ENCODE measurements at places on chromosomes 1 and 21. TPM values are rescaled to one million over a fixed set of nuclear protein-coding genes. Genes with fewer than 3 reads are reported as not detected.

DNA sequence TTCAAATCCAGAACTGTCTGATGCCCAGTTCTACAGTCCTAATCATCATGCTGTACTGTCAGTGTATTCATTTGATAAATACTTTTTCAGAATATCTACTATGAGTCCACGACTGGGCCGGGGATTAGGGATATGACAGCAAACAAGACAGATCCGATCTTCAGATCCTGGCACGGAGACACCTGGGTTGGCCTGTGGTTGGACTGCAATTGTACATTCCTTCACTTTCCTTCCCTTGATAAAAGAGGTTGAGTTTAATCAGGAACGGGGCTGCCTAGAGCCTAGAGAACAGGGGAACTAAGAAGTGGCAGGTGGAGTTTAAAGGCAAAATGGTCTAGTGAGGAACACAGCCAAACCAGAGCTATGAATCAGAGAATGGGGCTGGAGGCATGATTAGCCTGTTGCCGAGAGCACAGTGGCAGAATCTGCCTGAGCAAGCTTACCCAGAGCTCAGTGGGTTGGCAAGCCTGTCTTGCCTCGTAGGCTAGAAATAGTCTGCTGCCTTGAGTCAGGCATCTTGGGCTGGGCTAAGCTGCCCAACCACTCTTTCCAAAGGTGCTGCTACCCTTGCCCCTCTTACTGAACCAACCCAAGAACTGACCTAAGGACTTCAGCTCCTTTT lies 38.1 kb upstream of the PTCH2 start:
- no peaks in the 10 kb centered on the region for H3K27me3 ChIP-seq
- H3K36me3 ChIP-seq, result peaks cover 9% of the 10 kb centered on the region
- H3K27ac ChIP-seq, result peak overlapping the region; percentile 74
- DNase-seq, result peak; percentile 79
- no peak overlapping the region for H3K4me3 ChIP-seq

DNA sequence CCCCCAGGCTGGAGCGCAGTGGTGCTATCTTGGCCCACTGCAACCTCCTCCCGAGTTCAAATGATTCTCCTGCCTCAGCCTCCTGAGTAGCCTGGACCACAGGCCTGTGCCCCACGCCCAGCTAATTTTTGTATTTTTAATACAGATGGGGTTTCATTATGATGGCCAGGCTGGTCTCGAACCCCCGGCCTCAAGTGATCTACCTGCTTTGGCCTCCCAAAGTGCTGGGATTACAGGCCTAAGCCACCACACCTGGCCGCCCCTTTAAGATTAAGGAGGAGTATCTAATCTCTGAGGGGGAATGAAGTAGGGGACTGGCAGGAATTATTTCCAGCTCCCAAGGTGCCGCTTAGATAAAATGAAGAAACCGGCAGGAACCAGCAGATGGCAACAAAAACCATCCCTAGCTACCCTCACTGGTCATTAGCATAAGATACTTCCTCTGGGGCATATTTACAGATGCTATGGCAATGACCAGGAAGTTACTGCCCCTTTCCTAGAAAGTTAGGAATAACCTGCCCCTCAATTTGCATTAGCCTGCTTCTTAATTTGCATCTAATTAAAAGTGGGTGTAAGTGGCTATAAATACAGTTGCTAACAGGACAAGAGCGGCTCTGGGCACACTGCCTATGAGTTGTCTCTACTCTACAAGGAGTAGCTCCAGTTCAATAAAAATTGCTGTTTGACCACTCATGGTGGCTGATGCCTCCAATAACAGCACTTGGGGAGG lies 7.1 kb upstream of the NSUN4 start:
- H3K4me1 ChIP-seq, result no peaks in the 10 kb centered on the region
- no peaks in the 10 kb centered on the region for H3K27me3 ChIP-seq
- H3K27ac ChIP-seq, result no peak overlapping the region
- H3K36me3 ChIP-seq, result no peaks in the 10 kb centered on the region
- DNase-seq, result no peak
- H3K4me3 ChIP-seq, result no peak overlapping the region

DNA sequence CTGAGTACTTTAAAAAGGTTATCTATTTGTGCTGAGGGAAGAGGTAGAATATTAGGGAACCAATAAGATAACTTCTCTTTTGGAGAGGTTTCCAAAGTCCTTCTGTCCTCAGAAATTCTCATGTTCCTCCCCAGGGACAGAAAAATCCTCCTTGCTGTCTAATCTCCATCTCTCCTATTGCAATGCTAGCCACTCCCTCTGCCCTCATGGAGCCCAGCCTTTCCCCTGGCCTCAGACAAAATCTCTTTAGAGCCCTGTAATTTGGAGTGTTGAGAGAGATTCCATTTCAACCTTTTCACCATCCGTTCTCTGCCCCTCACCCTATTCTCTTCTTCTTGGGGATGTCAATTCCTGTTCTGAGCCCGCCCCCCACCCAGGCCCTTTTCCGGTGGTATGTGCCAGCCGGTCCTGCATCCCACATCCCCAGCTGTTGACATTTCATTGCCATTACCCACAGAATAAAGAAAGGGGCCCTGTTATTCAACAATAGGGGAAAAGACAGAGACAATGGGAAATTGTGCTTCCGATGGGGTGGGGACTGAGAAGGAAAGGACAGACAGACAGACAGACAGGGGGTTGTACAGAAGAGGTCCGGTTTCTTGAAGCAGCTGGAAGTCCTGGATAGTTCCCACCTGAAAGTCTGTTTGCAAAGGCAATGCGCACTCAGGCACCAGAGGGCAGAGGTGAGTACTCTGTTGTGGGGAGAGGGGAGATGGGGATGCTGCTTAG lies at the start of gene HAPLN2:
Gene HAPLN2, plus strand, starts transcription at position 563 of the 729 bp plus-strand sequence. CDS start 4,076 bp downstream, outside the sequence.
- no peak within 1 kb of the TSS for H3K27ac ChIP-seq
- peaks cover 14% of the 10 kb centered on the region for H3K4me1 ChIP-seq
- DNase-seq, result no peak

DNA sequence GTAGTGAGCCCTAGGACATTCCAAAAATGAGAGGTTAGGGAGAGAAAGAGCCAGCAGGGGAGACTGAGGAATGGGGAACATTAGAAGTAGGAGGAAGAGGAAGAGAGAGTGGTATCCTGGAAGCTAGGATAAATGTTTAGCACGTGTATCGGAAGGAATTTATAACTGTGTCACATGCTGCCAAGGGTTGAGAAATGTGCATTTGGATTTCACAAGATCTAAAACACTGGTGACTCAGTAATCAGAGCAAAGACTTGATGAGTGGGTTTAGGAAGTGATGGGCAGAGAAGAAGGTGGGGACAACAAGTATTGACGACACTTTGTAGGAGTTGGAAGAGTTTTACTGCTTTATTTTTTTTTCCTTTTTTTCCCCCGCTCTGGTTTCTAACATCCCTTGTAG lies 193.9 kb downstream of the FMN2 start:
- H3K36me3 ChIP-seq, result no peaks in the 10 kb centered on the region
- H3K4me3 ChIP-seq, result no peak overlapping the region
- DNase-seq, result no peak
- H3K27ac ChIP-seq, result no peak overlapping the region
- H3K27me3 ChIP-seq, result no peaks in the 10 kb centered on the region

GRCh38 chr1:43786960-43787359 lies 79.6 kb downstream of the ST3GAL3 start:
- no peaks in the 10 kb centered on the region for H3K27me3 ChIP-seq
- H3K36me3 ChIP-seq, result no peaks in the 10 kb centered on the region
- no peak overlapping the region for H3K27ac ChIP-seq
- no peak for DNase-seq
- H3K4me3 ChIP-seq, result no peak overlapping the region

DNA sequence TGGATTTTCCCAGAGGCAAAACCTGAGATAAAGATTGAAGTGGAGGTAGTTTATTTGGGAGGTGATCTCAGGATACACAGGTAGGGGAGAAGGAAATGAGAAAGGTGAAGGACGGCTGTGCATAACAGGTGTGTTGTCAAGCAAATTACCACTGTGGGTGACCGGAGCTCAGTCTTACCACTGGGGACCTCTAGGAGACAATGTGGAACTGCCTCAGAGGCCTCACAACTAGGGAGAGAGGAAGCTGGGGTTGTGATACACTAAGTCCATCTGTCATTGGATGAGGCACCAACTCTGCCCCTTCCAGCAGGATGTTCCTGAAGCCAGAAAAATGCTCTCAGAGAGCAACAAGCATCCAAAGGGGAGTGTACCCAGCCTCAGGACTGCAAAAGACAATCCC lies 32.6 kb downstream of the GRIK3 start:
- DNase-seq, result no peak
- no peak overlapping the region for H3K27ac ChIP-seq
- no peak overlapping the region for H3K4me3 ChIP-seq
- no peaks in the 10 kb centered on the region for H3K27me3 ChIP-seq

The TNFRSF4 gene
- 0.78 TPM for total RNA-seq

The NAXE gene
- total RNA-seq, result 98.1 TPM

GRCh38 chr21:46184625-46185555 lies 631 bp upstream of the SPATC1L start:
- no peak overlapping the region for H3K4me3 ChIP-seq
- H3K27me3 ChIP-seq, result no peaks in the 10 kb centered on the region

- no peak for DNase-seq
- H3K4me3 ChIP-seq, result no peak overlapping the region
- peaks cover 9% of the 10 kb centered on the region for H3K4me1 ChIP-seq
- no peaks in the 10 kb centered on the region for H3K36me3 ChIP-seq
- no peak overlapping the region for H3K27ac ChIP-seq
Observed at GRCh38 chr1:54289712-54290233, 89.8 kb downstream of the MRPL37 start.

The ATP5PF gene
- total RNA-seq, result 245 TPM

DNA sequence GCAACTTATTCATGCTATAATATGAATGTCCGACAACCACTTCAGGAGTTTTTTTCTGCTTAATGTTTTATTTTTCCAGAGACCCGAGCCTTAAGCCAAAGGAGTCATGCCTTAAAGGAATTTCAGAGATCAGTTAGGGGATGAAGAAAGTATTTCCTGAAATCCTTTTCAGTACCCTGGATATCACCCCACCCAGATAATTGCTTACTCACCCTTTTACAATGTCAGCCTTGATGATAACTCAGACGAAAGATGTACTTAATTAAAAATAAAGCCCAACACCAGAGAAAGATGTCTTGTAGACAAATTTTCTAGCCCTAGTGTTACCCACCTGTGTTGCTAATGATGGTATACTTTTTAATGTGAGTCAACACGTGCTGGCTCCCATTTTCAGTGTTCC lies 124.1 kb downstream of the XCL2 start:
- no peaks in the 10 kb centered on the region for H3K27me3 ChIP-seq
- no peak overlapping the region for H3K4me3 ChIP-seq
- DNase-seq, result no peak
- no peaks in the 10 kb centered on the region for H3K36me3 ChIP-seq
- H3K4me1 ChIP-seq, result no peaks in the 10 kb centered on the region
- H3K27ac ChIP-seq, result no peak overlapping the region

DNA sequence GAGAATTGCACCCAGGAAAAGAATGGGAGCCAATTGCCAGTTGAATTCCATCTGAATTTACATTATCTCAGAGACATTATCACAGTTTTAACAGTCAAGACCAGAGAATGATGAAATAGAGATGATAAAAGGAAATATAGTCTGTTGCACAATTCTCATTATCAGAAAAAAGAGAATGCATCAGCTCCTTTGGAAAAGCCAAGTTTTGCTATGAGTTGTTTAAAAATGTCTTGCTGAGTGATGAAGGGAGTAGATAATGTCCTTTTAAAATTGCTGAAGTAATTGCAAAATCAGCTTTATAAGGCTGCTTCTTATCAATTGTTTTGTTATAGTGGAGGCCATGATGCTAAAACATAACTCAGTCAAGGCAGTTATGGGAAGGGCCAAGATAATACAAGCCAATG lies 37.9 kb upstream of the EEIG2 start:
- H3K27me3 ChIP-seq, result no peaks in the 10 kb centered on the region
- H3K4me3 ChIP-seq, result no peak overlapping the region
- no peaks in the 10 kb centered on the region for H3K4me1 ChIP-seq
- no peak overlapping the region for H3K27ac ChIP-seq
- no peaks in the 10 kb centered on the region for H3K36me3 ChIP-seq

The KCNE2 gene
- not detected for total RNA-seq

DNA sequence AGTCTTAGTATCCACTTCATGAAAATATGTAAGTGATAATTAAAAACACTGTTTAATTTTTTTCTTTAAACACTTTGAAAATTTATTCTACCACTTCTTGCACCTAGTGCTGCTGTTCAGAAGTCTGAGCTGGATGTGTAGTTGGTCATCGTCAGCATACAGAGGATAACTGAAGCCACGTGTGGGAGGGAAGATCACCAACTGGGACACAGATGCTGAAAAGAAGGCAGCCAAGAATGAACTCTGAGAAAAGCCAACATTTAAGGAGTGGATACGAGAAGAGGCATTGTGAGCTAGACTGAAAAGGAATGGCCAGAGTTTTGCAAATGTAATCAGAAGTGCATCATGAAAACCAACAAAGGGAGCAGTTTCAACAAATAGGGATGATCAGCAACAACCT lies 24.6 kb upstream of the CLCA4 start:
- no peak overlapping the region for H3K4me3 ChIP-seq
- no peaks in the 10 kb centered on the region for H3K4me1 ChIP-seq
- H3K27ac ChIP-seq, result no peak overlapping the region
- no peaks in the 10 kb centered on the region for H3K36me3 ChIP-seq
- H3K27me3 ChIP-seq, result no peaks in the 10 kb centered on the region

The OPRD1 gene
- 0.44 TPM for total RNA-seq

DNA sequence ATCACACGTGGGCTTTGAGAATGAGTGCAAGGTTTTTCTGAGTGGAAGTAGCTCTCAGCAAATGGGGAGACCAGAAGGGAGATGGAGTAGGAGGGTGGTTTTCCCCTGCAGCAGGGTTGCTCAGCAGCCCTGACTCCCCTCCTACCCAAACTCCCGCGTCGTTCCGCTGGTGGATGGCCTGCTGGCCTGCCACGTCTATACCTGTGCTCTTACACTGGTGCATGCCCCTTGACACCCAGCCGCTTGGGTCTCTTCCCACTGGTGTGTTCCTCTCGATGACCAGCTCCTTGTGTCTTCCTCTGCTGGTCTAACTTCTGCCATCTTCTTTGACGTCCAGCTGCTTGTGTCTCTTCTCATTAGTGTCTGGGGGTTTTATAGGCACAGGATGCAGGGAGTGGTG lies 1797.9 kb downstream of the NCAM2 start:
- no peak overlapping the region for H3K27ac ChIP-seq
- no peaks in the 10 kb centered on the region for H3K4me1 ChIP-seq

GRCh38 chr1:10471411-10472219 lies 714 bp downstream of the DFFA start:
- H3K36me3 ChIP-seq, result no peaks in the 10 kb centered on the region
- H3K27ac ChIP-seq, result peak overlapping the region; percentile 29
- H3K27me3 ChIP-seq, result no peaks in the 10 kb centered on the region
- DNase-seq, result no peak
- peak overlapping the region; percentile 71 for H3K4me3 ChIP-seq

The PPIAL4G gene
- total RNA-seq, result not detected

DNA sequence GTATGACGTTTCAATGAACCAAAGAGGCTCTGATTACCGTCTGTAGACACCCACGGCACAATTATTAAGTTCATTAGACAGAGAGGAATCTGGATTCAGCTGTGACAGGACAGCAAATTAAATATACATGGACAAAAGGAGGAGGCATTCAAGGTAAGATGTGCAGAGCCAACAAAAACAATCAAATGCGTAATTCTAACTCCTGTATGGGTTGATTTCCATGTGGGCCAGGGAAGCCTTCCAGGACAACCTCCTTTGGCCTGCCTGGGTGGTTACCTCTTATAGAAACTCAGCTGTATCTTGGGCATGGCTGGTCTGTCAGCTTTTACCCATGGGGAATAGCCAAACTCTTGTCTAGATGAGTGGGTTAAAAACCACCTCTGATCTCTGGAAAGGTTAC lies 43.8 kb downstream of the CCN1 start:
- no peaks in the 10 kb centered on the region for H3K4me1 ChIP-seq
- H3K27ac ChIP-seq, result no peak overlapping the region
- no peaks in the 10 kb centered on the region for H3K36me3 ChIP-seq
- H3K4me3 ChIP-seq, result no peak overlapping the region

GRCh38 chr1:167219194-167219593 lies 1.5 kb upstream of the POU2F1 start:
- H3K27me3 ChIP-seq, result no peaks in the 10 kb centered on the region
- no peak for DNase-seq
- no peak overlapping the region for H3K27ac ChIP-seq
- H3K4me3 ChIP-seq, result no peak overlapping the region
- H3K4me1 ChIP-seq, result peaks cover 26% of the 10 kb centered on the region
- H3K36me3 ChIP-seq, result no peaks in the 10 kb centered on the region

The PTPN14 gene
- total RNA-seq, result 85.1 TPM
